GDM1 (cell line): ENCODE measurements at places on chromosomes 2 and 18.

- DNase-seq: no peak
Measured at GRCh38 chr2:71833855-71834560, 313.7 kb downstream of the CYP26B1 start.

GRCh38 chr2:26724784-26725520, 32.4 kb downstream of the KCNK3 start:
- DNase-seq: no peak

GRCh38 chr18:79887181-79888000, 64.1 kb downstream of the SLC66A2 start:
- DNase-seq: no peak

GRCh38 chr18:12030670-12031069, 49.4 kb downstream of the IMPA2 start:
- DNase-seq: no peak

GRCh38 chr2:181900007-181900651, 8.6 kb downstream of the ITPRID2 start:
- DNase-seq: no peak

DNA sequence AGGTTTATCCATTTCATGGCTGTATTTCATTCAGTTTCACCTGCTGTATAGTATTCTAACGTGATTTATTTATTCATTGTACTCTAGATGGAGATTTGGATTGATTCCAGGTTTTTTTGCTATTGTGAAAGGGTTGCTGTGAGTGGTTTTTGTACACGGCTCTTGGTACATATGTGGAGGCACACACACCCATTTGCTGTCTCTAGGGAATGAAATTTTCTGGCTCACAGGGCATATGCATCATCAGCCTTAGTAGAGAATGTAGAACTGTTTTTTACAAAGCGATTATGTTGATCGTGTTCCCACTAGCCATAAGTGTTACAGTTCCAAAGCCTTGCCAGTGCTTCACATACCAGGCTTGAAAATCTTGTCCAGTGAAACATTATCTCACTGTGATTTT, 5.1 kb downstream of the SPTBN1 start:
- DNase-seq: no peak

DNA sequence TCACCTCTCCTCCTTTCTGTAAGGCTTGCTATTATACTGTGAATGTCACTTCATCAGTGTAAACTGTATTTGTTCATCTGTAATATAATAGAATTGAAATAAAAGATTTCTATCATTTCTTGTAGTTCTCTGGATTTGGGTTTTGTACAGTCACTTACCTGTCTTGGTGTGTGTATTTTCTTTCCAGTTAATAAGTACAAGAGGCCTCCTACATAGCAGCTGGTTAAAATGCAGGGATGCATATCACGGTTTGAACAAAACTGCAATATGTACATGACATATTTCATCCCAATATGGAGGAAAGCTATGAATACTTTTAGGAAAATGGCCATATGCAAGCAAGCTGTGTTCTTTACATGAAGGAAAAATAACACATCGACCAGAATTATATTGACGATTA, 5.4 kb upstream of the STAT1 start:
- no peak for DNase-seq

- no peak for DNase-seq
Measured at GRCh38 chr2:122831649-122832048, 1076.2 kb downstream of the TSN start.

DNA sequence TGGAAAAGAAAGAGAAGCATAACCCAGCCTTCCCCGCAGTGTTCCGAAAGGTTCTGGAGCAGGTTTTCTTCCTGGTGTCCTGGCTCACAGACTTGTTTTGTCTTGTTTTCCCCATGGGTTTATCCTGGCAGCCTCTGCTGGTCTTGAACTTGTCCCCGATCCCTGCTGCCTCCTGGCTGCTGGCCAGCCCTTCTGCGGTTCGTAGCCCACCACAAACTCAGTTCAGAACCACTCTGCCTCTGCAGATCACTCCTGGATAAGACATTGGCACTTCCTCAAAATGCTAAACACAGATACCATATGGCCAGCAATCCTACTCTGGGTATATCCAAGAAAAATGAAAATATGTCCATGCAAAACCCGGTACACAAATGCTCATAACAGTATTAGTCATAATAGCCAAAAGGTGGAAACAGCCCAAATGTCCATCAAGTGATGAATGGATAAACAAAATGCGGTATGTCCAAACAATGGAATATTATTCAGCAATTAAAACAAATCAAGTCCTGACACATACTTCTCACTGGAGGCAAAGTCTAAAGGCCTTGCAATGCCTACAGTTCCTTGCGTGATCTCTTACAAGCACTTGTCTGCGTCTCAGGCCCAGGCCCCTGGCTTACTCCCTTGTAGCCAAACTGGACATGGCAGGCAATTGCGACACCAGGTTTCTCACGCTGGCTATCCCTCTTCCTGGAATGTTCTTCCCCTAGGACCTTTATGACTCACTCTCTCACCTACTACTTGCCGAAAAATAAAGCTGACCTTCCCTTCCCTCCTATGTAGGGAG, 28.0 kb upstream of the ARHGEF4 start:
- no peak for DNase-seq

GRCh38 chr2:196836440-196836839, 27.3 kb upstream of the C2orf66 start:
- no peak for DNase-seq

DNA sequence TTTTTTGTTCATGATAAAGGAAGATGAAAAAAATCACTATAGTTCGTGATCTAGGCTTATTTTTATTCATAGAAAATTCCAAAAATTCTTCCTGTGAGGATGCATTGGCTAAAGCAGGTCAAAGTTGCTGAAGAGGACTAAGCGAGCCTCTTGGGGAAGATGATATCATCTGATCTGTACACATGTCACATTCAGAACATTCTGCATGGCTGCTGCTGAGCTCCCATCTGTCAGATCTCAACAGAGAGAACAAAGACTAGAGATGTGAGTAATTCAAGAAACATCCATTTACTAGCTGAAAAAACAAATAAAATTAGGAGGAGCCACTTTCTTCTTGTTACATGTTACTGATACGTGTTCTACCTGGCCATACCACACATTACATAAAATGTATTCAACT, 518.6 kb upstream of the FSIP2 start:
- no peak for DNase-seq

DNA sequence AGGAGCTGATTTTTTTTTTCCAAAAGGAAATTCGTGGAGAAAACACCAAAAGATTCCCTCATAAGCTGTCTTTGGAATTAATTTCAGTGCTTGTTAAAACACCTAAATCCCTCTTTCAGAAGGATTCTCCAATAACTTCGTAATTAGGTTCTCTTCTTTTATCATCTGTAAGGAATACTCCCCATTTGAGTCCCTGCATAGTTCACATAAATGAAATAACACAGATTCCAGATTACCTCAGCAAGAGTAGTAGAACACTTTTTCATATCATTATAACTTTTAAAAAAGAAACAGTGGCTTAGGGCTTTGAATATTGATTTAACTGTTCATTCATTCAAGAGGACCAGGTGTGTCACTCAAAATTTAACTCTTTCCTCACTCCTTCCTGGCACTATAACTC, 55.5 kb downstream of the ARHGAP28 start:
- no peak for DNase-seq
